Epithelial cell of proximal tubule (primary cell): ENCODE measurements at places on chromosomes 5 and 9. TPM values are rescaled to one million over a fixed set of nuclear protein-coding genes. Genes with fewer than 3 reads are reported as not detected.
A peak's percentile ranks its signal among the peaks of the same experiment; 100 is the strongest.

IL13 gene
- not detected in 2 replicates for total RNA-seq

CHSY3 gene
- 1.7 and 2.5 TPM in 2 replicates for total RNA-seq

CDO1 gene
- 1.7 and 2.1 TPM in 2 replicates for total RNA-seq

MTAP gene
- 34.2 and 37.0 TPM in 2 replicates for total RNA-seq

CORO2A gene
- total RNA-seq: 3.7 and 5.7 TPM in 2 replicates

ENHO gene
- total RNA-seq: 0.22 and 0.75 TPM in 2 replicates

DNA sequence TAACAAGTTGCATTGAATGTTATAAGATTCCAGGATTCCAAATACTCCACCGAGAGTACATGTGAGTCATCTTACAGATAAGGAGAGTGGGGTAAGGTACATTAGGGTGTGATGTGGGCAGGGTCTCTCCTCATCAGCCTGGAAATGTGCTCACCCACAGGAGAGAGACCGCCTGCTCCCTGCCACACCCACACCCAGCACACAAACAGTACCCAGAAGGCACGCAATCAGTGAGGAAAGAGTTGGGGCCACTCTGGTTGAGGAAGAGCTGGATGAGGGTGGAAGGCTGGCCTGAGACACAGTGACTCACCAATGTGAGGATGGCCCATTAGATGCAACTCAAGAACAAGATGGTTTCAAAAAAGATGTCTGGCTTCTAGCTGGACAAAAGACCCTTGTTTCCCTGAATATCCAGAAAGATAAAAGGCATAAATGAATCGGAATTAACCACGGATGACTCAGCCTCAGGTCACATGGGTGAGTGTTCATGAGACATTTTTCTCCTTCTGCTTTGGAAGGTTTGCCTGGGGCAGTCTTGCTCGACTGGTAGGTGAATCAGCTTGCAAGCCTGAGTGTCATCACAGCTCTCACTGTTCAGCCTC is 51.1 kb upstream of the LHFPL2 start:
- peak; percentile 95 for DNase-seq

GRCh38 chr5:110333384-110333783 is 393.1 kb downstream of the TMEM232 start:
- no peak for DNase-seq

DNA sequence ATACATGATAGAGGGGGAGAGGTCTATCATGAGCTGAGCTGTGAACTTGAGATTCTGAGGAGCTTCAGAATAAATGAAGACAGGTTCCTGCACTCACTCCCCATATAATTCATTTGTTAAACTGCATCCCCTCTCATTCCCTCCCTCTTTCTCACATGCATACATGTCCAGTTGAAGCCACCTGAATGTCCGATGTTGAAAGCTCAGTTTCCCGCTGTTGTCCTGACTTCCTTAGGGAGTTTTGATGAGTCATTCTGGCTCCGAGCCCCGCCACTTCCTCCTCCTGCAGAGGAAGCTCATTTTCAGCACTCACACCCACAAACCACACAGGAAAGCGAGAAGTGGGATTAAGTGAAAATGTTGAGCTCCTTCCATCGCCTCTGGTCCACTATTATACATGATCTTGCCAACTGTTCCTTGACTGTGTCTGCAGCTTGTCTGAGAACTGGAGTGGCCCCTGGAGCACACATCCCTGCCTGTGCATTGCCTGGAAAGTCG is 121.2 kb downstream of the CEMIP2 start:
- DNase-seq: peak; percentile 3

DNA sequence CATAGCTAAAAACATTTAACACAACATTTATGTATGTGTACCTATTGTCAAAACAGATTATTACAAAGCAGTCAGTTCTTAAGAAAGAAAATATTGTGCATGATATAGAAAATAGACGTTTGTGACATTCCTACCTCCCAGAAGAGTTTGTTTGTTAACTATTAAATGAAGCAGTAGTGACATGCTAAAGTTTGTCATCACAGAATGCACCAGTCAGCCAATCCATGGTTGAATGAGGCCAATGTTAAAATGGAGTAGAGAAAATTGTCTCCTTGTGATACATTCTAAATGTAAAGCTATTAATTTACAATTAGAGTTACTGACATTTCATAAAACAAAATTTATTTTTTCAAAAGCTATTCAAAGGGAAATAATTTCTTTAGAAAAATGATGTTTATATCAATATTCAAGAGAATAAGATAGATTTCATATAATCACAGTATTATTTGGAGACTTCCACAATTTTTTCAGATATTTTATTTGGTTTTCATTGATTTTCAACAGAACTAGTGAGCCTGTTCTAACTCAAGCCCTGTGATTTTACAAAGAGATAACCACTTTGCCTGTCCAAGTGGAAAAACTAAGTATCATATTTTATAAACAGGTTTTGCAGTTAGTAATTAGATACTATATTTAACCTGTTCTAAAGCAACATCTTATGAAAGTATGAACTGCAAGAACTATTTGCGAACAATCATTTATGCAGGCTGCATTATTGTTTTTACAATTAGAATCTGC is 176.8 kb downstream of the ISL1 start:
- no peak for DNase-seq

- no peak for DNase-seq
Observed at GRCh38 chr5:124736805-124737188, 9.6 kb downstream of the ZNF608 start.

DNA sequence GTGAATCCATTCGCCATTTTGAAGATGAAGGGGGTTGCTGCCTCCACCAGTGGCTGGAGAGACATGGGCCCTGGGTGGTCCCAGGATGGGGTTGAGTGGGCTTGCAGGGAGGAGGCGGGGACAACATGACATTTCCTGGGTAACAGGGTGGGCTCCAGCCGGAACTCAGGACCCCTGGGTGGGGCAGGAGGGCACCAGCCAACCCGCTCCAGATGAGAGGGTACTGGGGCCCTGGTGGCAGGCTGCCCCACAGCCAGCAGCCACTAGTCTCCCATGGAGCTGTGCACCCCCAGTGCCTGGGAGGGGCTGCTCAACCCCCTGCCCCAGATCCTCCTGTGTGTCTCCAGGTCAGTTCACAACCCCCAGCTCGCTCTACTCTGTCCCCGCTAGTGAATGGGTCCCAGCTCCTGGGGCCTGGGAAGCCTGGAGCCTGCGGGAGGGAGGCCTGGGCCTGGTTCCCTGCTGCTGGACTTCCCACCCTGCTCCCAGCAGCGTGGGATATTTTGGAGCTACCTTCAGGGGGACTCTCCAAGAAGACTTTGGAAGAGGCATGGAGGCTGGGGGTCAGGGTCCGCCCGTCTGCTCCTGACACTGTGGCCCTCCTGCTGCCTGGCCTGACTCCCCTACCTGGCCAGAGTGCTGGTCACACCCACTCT is 55.9 kb downstream of the AHRR start:
- DNase-seq: no peak

DNA sequence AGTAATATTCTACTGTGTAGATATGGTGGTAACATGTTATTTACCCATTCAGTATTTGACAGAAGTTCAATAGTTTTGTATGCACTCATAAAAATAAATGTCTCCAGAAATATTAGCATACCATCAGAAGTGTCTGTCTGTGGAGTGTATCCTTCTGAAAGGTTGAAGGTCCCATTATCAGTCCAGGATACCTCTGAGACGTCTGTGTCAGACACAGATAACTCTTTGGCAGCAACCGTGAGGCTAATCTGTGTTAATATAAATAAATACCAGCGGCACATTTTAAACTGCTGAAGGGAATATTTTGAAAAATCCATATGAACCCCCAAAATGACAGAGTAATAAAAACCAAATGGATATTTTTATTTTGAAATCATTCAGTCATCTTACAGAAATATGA is 11.9 kb upstream of the ZNF622 start:
- no peak for DNase-seq

- DNase-seq: no peak
Observed at GRCh38 chr5:78268356-78268755, 26.1 kb downstream of the AP3B1 start.

- no peak for DNase-seq
Observed at GRCh38 chr5:104914536-104915070, 1352.0 kb upstream of the NUDT12 start.

DNA sequence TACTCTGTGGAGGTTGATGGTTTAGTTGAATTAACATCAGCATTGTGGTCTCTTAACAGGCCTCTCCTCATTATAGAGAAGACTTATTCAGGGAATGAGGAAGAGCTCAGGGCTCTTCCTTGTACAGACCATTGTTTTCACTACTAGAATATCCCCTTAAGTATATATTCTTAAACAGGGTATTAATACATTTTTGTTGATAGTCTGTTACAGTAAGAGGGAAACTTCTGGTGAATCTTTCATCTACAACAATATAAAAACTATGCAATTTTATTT is 330.7 kb downstream of the ADGRV1 start:
- no peak for DNase-seq

DNA sequence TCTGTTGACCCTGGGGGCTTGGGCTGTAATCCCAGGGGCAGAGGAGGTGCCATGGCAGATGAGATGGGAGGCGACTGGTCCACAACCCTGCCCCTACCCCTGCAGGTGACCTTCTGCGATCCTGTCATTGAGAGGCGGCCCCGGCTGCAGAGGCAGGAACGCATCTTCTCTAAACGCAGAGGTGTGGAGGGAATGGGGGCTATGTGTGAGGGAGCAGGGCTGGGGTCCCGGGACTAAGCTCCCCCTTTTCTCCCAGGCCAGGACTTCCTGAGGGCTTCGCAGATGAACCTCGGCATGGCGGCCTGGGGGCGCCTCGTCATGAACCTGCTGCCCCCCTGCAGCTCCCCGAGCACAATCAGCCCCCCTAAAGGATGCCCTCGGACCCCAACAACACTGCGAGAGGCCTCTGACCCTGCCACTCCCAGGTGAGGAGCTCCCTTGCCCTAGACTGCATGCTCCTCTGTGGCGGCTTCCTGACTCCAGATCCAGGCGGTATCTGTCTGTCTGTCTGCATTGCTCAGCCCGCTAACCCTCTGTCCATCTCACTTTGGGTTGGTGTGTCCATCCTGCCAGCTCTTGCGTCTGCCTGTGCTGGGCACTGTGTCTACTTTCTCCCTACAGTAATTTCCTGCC is 9.9 kb downstream of the ZDHHC12 start:
- DNase-seq: no peak

GRCh38 chr9:124443625-124444024 is 6.6 kb upstream of the ADGRD2 start:
- no peak for DNase-seq
